ENCODE measurements at places on chromosomes 3 and 15.

- no peak for DNase-seq
Observed at GRCh38 chr3:65875393-65876027, 163.2 kb downstream of the MAGI1 start.

GRCh38 chr15:100248236-100248635, 93.5 kb downstream of the ADAMTS17 start:
- no peak for DNase-seq

GRCh38 chr3:77427528-77427927, 387.6 kb downstream of the ROBO2 start:
- DNase-seq: no peak

GRCh38 chr3:184811663-184811998, 335 bp upstream of the VPS8 start:
- no peak for DNase-seq

GRCh38 chr15:44603126-44603525, 60.3 kb downstream of the SPG11 start:
- no peak for DNase-seq

DNA sequence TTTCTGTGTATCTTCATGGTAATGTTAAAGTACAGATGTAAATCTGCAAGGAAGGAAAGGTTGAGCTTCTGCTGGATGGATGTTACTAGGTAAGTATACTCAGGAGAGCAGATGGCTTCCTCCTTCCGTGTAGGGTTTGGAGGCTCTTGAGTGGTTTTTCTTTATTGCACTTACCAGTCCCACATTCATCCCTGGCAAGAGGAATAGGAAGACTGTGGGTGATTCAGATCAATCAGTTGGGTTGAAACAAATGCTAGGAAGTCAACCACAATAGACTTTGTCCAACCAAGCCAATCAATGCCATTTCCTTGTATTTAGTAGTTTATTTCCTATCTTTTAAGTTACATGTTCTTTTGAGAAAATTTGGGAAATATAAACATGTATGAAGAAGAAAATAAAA, 26.6 kb downstream of the MYZAP start:
- no peak for DNase-seq

GRCh38 chr15:99095626-99096025, 9.3 kb upstream of the SYNM start:
- no peak for DNase-seq

DNA sequence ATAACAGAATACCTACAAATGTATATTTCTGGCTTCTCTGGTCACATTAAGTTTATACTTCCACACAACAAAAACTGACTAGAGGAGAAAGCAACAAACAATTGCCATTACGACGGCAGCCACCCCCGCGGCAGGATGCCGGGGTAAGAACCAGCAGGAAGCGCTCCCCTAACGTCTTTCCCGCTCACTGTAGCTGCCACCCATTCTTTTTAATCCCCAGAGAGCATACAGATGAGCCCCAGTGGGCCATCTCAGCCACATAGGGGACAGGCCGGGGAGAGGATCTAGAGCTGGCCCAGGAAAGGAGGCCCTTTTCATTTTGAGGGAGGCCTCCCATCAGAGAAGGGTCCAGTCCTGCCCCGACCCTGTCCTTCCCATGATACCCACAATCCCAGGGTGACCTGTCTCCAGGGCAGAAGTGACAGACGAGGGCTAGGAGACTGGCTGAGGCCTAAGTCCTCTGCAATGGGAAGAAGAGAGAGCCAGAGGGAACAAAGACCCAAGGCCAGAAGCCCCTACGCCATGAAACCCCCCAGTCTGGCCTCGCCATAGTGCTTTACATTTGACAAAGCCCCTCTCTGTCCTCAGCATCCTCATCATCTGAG, 3.6 kb upstream of the CALML4 start:
- DNase-seq: no peak

GRCh38 chr15:59338414-59338813, 34.3 kb downstream of the MYO1E start:
- no peak for DNase-seq

DNA sequence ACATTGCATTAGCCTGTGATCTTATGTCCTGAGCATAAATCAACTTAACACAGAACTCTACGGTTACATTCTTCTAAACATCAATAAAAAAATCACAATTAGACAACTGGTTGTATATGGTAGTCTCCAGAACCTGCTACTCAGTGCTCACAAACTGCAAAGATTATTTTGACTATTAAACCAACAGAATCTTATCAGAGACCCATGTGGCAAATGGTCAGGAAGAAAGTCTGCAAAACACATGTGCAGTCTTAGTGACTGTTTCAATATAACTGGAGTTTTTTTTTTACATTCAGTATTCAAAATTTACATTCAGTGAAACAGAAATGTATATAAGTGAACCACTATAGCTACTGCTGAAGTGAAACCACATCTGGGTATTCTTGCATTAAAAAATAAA, 27.3 kb upstream of the PYGO1 start:
- no peak for DNase-seq

GRCh38 chr3:151316267-151316991, at the start of gene GPR87:
GPR87 (minus strand) TSS chr3:151316820; CDS start chr3:151300100, 16,720 bp downstream.
- no peak for DNase-seq

GRCh38 chr3:183396662-183397391, 31.6 kb downstream of the MCF2L2 start:
- DNase-seq: no peak

DNA sequence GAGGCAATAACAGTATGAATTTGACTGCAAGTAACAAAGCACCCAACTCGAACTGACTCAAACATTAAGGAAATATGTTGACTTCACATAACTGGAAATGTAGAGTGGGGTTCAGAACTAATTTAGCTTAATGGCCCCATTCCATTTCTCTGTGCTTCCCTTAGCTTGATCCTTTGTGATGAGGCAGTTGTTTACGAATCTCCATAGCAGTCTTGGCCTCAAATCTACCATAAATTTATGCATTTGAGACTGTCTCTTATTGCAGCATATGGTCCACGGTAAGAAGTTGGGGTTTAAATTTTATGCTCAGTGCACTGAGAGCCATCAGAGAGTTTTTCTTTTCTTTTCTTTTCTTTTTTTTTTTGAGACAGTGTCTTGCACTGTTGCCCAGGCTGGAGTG, 148.7 kb upstream of the POU1F1 start:
- DNase-seq: no peak

- no peak for DNase-seq
Observed at GRCh38 chr15:68274201-68274848, 3.2 kb upstream of the FEM1B start.

- DNase-seq: no peak
Observed at GRCh38 chr3:184724699-184725098, 12.8 kb upstream of the MAGEF1 start.

GRCh38 chr3:180529778-180530177, 72.2 kb upstream of the TTC14 start:
- DNase-seq: no peak

GRCh38 chr15:65595960-65596359, 15.0 kb downstream of the INTS14 start:
- DNase-seq: no peak

GRCh38 chr15:73034221-73034620, 18.0 kb upstream of the NEO1 start:
- no peak for DNase-seq

Data from iPS DF 6.9 (cell line).